ENCODE measurements at places on chromosomes 5 and 9. TPM values are rescaled to one million over a fixed set of nuclear protein-coding genes. Genes with fewer than 3 reads are reported as not detected.

TMEM174 gene
- not detected for polyA plus RNA-seq

SDHA gene
- 317 TPM for polyA plus RNA-seq

HTR1A gene
- polyA plus RNA-seq: not detected

SFXN1 gene
- polyA plus RNA-seq: 18.4 TPM

PCDHGB4 gene
- polyA plus RNA-seq: 0.96 TPM

GRIA1 gene
- polyA plus RNA-seq: 0.07 TPM

BTNL8 gene
- polyA plus RNA-seq: not detected

SLC27A4 gene
- 37.2 TPM for polyA plus RNA-seq

Measured in heart right ventricle (tissue), 16 donors.